ENCODE measurements at places on chromosomes 13 and 19.

DNA sequence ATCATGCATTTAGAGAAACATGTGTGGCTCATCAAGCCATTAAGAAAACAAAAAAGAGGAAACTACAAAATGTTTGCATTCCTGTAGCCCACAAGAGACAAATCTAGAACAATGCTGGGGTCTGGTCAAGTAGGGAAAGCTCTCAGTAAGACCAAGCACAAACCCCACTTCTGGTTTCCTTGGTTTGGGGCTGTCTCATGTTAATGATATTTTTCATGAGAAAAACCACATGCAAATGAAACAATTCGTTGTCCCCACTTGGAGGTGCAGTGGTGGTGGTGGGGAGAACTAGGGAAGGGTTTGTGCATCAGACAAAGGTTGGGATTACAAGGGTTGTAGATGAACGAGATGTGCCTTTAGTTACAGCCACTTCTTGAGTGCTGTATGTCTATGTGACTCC is 7.0 kb upstream of the RB1 start:
- DNase-seq = no peak

DNA sequence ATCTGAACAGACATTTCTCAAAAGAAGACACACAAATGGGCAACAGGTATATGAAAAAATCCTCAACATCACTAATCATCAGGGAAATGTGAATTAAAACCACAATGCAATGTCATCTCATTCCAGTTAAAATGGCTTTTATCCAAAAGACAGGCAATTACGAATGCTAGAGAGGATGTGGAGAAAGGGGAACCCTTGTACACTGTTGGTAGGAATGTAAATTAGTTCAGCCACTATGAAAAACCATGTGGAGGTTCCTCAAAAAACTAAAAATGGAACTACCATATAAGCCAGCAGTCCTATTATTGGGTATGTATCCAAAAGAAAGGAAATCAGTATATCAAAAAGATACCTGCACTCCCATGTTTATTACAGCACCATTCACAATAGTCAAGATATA is 24.7 kb upstream of the ZC3H13 start:
- no peak for DNase-seq

DNA sequence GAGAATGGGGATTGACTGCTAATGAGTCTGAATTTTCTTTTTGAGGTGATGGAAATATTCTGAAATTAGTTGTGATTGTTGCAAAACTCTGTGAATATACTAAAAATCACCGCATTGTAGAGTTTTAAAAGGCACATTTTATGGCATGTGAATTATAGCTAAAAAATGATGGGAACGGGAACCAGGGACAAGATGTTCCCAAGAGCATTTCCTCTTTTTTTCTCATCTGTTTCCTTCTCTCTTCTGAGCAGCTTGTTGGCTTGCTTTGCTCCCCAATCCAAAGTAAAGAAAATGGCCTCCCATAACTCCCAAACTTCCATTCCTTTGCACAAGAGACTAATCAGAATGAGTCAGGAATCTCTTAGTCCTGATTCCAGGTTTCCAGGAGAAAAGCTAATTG is 459.2 kb downstream of the TSHZ3 start:
- no peak for DNase-seq

- DNase-seq = no peak
These were observed at the start of gene ONECUT3 for GRCh38 chr19:1752757-1753728. TSS of gene ONECUT3 (plus strand) at chr19:1753506. CDS start at chr19:1753663, 157 bp downstream.

- DNase-seq = no peak
These were observed 117.8 kb downstream of the NALCN start for GRCh38 chr13:101298517-101298916.

DNA sequence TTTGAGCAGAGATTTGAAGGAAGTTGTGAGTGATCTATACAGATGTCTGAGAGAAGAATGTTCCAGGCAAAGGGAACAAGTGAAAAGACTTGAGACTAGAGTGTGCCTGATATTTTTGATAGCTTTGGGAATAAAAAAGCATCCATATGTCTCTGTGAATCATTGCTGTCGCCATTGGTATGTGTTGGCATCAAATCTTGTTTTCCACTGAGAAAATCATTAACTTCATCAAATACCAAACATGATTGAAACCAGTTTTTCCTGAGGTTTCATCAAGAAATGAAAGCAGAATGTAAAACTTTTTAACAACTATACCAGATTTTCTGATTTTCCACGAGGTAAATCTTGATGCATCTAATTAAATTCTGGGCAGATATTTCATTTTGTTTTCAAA is 862.6 kb downstream of the DIAPH3 start:
- no peak for DNase-seq

DNA sequence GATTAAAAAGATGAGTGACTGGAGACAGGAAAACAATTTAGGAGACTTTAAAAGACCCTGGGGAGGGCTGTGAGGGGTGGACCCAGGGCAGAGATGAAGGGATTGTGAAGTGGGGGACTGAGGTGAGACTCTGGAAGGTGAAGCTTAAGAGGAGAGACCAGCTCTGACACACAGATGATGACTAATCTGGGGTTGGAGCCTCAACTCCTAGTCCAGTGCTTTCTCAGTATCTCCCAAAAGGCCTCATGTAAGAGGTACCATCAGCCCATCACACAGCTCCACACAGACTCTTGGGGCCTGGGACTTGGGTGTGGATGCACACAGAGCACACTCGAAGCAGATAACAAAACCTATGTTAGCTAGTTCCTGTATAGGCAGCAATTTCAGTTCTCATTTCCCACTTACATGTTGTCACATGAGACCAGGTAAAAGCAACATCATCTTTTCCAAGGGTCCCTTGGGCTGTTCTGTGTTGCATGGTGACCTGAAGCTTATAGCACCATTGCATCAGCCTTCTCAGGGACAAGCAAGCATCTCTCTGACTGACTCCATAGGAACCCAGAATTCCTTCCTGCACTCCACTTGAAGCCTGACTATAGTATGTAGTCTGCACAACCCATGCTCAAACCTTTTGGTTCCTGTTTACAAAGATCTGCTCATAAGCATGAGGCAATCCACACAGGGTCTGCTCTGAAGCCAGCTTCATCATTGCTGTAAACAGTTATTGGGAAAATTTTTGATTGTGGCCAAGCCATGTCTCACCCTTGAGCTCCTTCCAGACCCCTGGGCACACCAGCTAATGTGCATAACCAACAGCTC is 88.6 kb upstream of the MYCBP2 start:
- DNase-seq = peak; percentile 45

GRCh38 chr13:61850794-61851193 is 435.1 kb upstream of the PCDH20 start:
- DNase-seq = no peak

- no peak for DNase-seq
These were observed 17.7 kb upstream of the PTPRS start for GRCh38 chr19:5358173-5358800.

- no peak for DNase-seq
These were observed 132.0 kb downstream of the FOXO1 start for GRCh38 chr13:40534456-40534855.

GRCh38 chr13:73110814-73111213 is 52.0 kb downstream of the KLF5 start:
- no peak for DNase-seq

DNA sequence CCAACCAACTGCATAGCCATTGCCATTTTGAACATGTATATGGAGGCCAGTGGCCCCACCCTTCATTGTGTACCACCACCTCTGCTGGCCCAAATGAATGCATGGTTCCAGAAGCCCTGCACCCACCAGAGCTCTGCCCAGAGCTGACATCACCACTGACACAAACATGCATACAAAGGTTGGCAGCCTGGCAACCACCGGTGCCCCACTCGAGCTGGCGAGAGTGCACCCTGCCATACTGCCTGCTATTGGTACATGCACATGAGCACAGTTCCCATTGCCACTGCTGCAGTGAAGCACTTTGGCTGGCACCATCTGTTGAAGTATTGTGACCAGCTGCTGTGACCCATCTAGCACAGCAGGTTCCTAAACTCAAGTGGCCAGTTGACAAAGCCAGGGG is 1564.9 kb downstream of the OLFM4 start:
- no peak for DNase-seq

GRCh38 chr19:45471111-45471930 is 3.5 kb downstream of the FOSB start:
- DNase-seq = no peak

DNA sequence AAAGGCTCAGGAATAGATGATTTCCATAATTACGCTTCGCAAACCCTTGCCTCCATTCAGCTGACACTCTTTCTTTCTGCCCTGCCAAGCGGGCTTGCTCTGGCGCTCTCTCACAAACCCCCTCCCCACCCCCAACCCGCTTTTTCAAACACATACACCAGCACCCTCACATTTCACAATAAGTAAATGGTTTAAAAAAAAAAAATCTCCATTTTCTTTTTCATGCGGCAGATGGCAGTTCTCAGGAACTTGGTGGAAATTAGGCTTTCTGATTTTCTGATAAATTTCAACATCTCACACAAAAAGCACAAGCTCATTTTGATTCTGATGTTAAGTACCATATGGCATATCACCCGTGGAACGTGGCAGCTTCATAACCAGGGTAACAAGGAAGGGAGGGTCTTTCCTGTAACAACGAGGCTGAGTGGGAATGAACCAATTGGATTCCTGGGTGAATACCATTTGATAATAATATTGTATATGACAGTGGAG is 43.8 kb downstream of the C13orf42 start:
- DNase-seq = no peak

DNA sequence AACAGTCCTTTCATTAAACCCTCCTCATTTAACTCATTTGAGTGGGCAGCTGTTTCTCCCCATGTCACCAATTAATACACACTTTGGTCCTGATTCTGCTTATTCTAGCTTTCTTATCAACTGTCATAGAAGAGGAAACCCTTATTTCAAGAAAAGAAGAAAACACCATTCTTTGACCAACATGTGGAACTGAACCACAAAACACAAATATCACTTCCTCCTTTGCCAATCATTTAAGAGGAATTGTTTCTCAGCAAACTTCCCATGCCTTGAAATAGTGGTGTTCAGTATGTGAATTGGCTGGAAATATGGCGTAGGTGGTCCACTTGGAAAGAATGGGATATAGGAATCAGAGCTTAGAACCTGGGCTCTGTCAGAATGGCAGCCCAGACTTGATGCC is 20.4 kb downstream of the MBD3L2B start:
- no peak for DNase-seq

GRCh38 chr13:111852725-111853518 is 214.0 kb upstream of the SOX1 start:
- no peak for DNase-seq

DNA sequence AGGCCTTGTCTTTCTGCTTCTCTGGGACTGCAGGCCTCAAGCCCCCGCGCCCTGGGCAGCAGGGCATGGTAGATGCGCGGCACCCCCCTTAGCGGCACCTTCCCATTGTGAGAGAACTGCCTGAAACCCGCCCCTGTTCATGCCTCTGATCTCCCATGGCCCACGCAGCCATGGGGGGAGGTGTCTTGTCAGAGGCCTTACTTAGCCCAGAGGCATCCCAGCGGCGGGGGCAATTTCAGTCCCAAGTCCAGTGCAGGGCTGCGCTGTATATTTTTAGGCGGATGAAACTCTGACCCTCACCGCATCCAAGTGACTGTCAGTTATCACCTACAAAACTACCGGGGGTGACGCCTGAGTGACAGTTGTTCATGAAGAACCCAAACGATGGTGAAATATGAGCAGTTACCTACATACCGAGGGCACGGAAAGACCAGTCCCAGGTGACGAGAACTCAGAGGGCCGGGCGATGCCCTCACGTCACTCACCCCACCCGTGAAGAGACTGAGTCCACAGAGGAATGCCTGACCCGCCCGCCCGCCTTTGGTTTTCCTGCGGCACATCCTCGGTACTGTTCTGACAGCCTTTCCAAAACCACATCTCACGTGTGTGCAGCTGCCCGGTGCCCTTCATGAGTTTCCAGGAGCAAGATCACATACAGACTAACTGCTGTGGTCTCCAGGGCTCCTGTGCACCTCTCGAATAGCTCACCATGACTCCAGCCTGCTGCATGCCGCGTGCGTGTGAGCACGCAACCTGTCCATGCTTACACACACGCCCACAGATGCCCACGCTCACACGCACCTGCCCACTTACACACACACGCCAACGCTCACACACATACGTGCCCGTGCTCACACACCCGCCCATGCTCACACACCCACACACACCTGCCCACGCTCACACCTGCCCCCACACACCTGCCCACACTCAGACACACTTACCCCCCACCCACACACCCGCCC is 14.4 kb downstream of the IL17D start:
- DNase-seq = no peak

- no peak for DNase-seq
These were observed 16.2 kb downstream of the UNC13A start for GRCh38 chr19:17671906-17672305.

DNA sequence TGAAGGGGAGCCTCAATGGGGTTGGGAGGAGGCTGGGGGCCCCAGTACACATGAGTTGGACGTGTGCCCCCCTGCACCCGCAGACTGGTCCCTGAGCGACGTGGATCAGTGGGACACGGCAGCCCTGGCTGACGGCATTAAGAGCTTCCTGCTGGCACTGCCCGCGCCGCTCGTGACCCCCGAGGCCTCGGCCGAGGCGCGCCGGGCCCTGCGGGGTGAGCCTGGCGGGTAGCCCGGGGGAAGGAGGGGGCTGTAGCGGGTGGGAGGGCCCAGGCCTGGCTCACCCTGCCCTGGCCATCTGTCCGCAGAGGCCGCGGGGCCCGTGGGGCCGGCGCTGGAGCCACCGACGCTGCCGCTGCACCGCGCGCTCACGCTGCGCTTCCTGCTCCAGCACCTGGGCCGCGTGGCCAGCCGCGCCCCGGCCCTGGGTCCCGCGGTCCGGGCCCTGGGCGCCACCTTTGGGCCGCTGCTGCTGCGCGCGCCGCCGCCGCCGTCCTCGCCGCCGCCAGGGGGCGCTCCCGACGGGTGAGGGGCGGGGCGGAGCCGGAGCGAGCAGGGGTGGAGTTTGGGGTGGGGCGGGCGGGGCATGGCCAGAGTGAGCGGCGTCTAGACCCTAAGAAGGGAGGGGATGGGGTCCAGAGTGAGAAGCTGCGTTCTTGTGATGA is 8.1 kb downstream of the PIK3R2 start:
- no peak for DNase-seq

DNA sequence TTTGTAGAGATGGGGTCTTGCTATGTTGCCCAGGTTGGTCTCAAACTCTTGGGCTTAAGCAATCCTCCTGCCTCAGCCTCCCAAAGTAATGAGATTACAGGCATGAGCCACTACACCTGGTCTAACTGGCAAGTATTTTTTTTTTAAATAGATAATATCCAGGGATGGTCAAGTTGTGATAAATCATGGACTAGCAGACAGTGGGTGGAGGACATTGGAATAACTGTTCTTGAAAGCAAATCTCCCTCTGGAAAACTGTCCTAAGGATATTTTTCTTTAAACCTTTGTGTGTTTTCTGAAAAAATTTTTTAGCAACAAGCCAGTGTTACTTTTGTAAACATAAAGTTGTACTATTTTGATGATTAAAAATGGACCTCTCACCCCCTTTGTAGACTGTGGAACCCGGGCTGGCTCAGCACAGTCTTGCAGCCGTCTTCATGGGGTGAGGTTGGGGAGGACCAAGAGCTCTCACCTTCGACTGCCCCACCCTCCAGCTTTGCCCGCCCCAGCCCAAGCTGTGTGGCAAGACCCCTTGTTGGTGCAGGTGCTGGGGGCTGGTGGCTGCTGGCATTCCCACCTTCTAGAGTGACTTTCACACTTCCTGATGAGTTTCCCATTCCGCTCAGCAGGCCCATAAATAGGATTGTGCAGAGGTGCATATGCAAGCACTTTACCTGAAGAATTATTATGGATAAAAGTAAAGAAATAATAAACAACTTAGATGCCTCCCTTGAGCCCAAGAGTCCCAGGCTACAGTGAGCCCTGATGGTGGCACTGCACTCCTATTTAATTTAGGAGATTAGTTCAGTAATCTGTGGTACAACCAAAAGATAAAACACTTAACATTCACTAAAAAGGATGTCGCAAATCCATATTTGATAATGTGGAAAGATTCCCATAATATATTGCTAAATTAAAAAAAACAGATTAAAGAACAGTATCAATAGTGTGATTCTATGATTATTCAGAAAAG is 107.3 kb downstream of the GADD45B start:
- DNase-seq = no peak
